ENCODE measurements at places on chromosomes 6 and 20. TPM values are rescaled to one million over a fixed set of nuclear protein-coding genes. Genes with fewer than 3 reads are reported as not detected.

Gene PLEKHG1
- 5.7 TPM for polyA plus RNA-seq

Gene LY6G5C
- 0.76 TPM for polyA plus RNA-seq

Gene IMPG1
- polyA plus RNA-seq = 0.02 TPM

Gene CFB
- polyA plus RNA-seq = 19.6 TPM

Gene MUC21
- 912 TPM for polyA plus RNA-seq

Gene TCP1
- 93.6 TPM for polyA plus RNA-seq

Gene PTCRA
- polyA plus RNA-seq = not detected

All from esophagus (tissue), 2 donors.